ENCODE measurements at places on chromosomes 4 and X. TPM values are rescaled to one million over a fixed set of nuclear protein-coding genes. Genes with fewer than 3 reads are reported as not detected.

Gene ZNF275
- total RNA-seq = 7.8 TPM

Gene GC
- not detected for total RNA-seq

Gene FGG
- not detected for total RNA-seq

Gene APELA
- total RNA-seq = not detected

Gene SSX2
- total RNA-seq = not detected

Gene SASH3
- total RNA-seq = not detected

Gene SUPT20HL1
- total RNA-seq = not detected

Gene P2RY4
- 0.39 TPM for total RNA-seq

All from subcutaneous preadipocyte (primary cell).